ENCODE measurements at places on chromosomes 2 and 18.

GRCh38 chr2:41771710-41772109 lies 276.1 kb upstream of the PKDCC start:
- DNase-seq: no peak

- no peak for DNase-seq
Observed at GRCh38 chr2:23360571-23361125, 24.3 kb upstream of the KLHL29 start.

DNA sequence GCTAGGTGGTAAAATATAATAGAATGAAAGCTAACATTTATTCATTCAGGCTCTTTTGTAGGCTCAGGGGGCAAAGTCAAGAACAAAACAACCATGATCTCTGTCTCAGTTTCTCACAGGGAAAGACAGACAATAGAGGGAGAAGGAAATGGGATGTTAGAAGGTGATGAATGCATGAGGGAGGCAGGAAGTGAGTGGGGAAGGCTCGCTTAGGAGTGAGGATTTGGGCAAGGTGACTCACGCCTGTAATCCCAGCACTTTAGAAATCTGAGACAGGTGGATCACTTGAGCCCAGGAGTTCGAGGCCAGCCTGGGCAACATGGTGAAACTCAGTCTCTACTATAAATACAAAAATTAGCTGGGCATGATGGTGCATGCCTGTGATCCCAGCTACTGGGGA lies 88.4 kb downstream of the CTIF start:
- DNase-seq: no peak

GRCh38 chr2:101446869-101447268 lies 28.0 kb downstream of the RFX8 start:
- DNase-seq: no peak

DNA sequence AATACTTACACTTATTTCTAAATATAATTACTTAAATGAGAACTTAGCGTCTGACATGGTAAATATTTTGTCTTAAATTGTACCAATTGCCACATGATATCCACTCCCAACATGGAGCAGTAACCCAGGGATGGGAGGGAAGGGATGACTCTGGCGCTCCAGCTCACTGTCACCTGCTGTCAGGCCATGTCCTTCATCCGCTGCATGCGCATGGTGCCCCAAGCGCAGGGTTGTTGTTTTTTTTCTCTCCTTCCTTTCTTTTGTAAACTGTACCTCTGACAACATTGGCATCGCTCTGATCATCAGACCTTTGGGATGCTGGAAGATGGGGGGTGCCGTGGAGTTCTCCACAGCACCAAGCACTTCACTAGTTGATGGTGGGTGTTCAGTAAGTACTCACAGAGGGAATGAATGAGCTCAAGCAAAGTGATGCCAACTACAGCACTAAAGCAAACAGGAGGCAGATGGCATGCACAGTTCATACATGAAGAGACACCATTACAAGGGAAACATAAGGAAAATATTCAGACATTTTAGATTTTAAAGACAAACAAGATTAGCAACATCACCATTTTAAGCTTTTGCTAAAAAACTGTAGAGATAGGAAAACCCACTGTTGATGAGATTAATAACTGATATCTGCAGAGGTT lies 247.8 kb downstream of the GBX2 start:
- DNase-seq: no peak

Data from AG09319 (cell line).